ENCODE measurements at places on chromosomes 2 and 18. TPM values are rescaled to one million over a fixed set of nuclear protein-coding genes. Genes with fewer than 3 reads are reported as not detected.

- DNase-seq, result no peak
These were observed 3.9 kb downstream of the IL18R1 start for GRCh38 chr2:102359527-102359926.

DNA sequence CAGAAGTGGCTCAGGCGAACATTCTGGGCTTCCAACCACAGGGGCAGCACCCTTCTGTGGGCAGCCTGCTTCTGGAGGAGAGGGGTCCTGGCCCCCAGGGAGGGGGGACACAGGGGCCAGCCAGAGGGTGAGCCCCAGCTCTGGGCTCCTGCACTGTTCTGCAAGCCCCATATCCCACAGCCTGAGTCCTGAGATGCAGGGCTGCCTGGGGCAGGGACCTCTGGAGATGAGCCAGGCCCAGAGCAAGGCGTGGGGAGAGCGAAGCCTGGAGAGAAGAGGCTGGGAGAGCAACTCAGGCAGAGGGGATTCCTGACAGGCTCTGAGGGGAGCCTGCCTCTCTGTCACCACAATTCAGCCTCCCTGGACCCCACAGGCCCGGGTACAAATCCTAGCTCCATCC lies 13.5 kb upstream of the PRSS56 start:
- DNase-seq, result no peak

- DNase-seq, result no peak
These were observed 18.6 kb upstream of the CNDP1 start for GRCh38 chr18:74515620-74516231.

- no peak for DNase-seq
These were observed 69.2 kb downstream of the B3GNT2 start for GRCh38 chr2:62265106-62265505.

Gene LRRC30
- polyA plus RNA-seq, result not detected

Gene RAX
- not detected for polyA plus RNA-seq

Gene LYPD6
- 2.2 TPM for polyA plus RNA-seq

All from kidney (tissue), 22 donors.